ENCODE measurements at places on chromosomes 3 and 15.

DNA sequence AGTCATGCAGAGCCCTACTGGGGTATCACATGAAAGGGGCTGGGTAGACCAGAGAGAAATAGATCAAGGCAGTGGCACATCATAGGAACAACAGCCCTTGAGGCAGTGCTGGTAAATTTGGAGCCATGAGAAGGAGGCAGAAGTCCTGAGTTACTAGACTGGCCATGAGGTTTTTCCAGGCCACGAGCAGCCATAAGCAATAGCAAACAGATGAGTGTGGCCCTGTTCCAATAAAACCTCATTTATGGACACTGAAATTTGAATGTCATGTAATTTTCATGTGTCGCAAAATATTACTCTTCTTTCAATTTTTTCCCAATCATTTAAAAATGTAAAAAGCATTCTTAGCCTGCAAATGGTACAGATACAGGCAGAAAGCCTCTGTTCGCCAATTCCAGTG lies 28.1 kb upstream of the LRRN1 start:
- no peak for DNase-seq

- DNase-seq, result no peak
These were observed 10.3 kb downstream of the SPINT1 start for GRCh38 chr15:40854161-40854560.

GRCh38 chr3:152037953-152038352 lies 164.5 kb downstream of the SUCNR1 start:
- DNase-seq, result no peak

DNA sequence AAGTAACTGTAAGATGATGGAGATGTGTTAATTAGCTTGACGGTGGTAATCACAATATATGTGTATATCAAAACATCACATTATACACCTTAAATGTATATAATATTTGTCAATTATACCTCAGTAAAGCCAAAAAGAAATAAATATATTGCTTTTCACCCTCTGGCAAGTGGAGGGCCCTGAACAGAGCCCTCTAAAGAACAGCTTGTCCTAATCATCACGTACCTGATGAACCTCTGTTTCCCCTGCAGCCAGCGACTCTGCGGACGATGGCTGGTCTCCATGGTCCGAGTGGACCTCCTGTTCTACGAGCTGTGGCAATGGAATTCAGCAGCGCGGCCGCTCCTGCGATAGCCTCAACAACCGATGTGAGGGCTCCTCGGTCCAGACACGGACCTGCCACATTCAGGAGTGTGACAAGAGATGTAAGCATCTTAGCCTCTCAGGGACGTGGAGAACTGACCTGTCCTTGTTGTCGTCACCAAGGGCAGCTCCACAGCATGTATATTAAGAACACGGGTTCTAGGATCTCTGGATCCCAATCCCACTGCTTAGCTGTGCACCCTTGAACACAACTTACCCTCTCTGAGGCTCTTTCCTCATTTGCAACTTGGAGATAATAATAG lies 6.3 kb downstream of the THBS1 start:
- no peak for DNase-seq

DNA sequence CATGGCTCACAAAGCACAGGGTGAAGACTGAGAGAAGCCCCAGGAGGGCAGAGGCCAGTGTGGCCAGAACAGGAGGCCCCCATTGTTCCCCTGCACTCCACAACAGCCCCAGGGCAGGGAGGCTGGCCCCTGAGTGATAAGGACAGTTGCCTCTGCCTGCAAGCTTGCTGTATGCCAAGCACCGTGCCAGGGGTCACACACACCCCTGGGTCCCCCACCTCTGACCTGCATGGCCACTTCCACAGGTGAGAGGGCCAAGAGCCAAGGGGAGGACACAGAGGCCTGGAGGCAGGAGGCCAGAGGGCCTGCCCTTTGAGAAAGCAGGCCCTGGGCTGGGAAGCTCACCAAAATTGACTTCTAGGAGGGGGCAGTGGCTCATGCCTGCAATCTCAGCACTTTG lies 23.7 kb downstream of the ATRIP start:
- no peak for DNase-seq

GRCh38 chr3:5080779-5081550 lies 41.1 kb upstream of the ARL8B start:
- no peak for DNase-seq

GRCh38 chr3:140078940-140079339 lies 144.0 kb downstream of the CLSTN2 start:
- DNase-seq, result no peak

DNA sequence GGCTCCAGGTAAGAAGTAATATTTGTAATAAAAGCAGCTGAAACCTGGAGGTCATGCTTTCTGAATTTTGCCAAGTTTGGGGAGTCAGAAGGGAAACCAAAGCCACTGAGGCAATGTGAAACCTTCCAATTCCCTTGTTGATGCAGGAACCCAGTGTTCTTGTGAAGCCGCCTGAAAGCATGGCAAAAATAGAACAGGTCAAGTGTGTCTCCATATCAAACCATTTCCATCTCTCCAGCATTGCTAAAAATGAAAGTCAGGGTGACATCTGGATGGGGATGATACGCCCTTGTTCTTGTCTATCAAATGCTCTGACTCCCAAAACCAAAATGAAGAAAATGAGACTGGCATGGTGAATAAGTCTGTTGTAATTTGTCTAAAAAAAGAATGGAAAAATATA lies 362.5 kb downstream of the VPS13C start:
- DNase-seq, result no peak

DNA sequence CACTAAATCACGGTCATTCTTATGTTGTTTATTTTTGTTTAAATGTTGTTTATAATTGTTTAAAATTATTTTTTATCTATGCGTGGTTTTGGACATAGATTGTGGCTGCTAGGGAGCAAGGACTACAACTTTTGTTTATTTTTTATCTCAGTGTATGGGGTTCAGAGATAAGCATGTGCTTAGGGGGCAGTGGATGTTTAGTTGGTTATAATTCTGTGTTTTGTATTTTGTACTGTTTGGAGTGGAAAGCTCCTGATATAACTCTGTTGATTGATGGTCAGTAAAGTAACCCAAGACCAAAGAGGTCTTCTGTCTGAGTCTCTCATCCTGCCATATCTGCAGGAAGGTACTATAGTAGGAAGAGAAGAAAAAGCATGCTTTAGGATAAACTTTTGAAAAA lies 36.5 kb upstream of the NPHP3 start:
- no peak for DNase-seq

DNA sequence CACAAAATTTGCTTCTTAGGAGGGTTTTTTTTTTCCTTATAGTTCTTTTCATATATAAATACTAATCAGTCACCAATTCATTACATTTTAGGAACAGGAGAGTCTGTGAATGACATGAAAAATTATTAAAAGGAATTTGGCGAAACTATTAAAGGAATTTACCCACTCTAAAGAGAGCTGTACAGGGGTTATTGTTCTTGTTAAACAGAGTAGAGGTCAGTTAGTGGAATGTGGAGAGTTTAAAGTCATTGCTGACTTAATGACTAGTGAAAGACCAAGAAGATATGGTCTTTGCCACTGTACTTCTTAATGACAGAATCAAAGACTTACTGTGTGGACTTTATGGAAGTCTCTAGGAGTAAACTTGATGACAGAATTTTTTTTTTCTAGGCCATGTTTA lies 333.6 kb upstream of the C2CD4B start:
- no peak for DNase-seq

GRCh38 chr3:119536757-119537156 lies 22.7 kb downstream of the CD80 start:
- DNase-seq, result no peak

- peak; percentile 81 for DNase-seq
These were observed at the start of gene IGSF11 for GRCh38 chr3:119034256-119035013. Gene IGSF11, minus strand, starts transcription at chr3:119034846. Its CDS starts 264 bp downstream, at chr3:119034582.

DNA sequence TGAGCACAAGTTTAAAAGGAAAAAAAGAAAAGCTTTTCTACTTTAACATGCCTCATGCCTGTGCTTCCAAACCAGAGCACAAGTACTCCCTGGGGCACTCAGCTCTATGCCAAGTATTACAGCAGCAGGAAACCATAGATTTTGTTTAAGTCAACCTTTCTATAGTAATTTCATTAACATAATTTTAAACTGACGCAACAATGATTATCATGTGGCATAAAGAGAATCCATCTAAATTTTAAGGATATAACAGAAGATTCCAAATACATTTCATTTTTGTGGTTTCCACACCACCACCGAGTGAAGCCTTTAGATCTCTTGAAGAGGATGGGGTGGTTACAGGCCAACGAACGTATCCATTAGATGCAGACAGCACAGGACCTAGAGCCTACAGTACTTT lies 112.1 kb downstream of the TNIK start:
- DNase-seq, result no peak

DNA sequence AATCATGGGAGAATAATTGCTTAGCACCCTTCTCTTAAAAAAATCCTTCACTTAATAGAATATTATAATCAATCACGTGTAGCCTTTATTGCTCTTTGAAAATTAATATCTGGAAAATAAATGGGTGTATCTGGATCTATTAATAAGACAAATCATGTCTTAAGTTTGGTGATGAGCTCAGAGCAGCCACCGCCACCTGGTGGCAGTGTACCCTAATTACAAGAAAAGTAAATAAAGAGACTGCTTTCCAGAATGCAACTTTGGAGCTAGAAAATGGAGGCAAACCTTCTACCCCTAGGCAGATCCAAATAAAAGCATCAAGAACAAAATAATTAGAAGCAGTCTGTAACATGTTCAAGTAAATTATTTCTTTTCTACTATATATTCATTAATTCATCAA lies 43.5 kb downstream of the EPHB1 start:
- no peak for DNase-seq

GRCh38 chr15:99438691-99439523 lies 126.9 kb upstream of the MEF2A start:
- peak; percentile 2 for DNase-seq

DNA sequence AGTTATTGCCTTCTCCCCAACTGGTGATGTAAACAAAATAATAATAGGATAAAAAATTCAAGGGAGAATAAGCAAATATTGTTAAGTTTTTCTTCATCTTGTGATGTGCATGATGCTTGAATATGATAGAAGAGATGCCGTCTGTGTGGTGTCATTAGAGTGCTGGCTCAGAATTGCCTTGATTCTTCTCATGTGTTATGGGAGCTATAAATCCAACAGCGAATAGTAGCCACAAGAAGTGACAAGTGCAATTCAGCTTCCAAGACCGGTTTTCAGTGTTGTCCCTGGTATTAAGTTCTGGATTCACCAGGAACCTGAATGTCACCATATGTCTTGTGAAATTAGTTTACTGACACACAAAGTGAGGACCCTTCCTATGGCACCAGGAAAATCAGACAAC lies 547.0 kb downstream of the NSUN3 start:
- DNase-seq, result no peak

DNA sequence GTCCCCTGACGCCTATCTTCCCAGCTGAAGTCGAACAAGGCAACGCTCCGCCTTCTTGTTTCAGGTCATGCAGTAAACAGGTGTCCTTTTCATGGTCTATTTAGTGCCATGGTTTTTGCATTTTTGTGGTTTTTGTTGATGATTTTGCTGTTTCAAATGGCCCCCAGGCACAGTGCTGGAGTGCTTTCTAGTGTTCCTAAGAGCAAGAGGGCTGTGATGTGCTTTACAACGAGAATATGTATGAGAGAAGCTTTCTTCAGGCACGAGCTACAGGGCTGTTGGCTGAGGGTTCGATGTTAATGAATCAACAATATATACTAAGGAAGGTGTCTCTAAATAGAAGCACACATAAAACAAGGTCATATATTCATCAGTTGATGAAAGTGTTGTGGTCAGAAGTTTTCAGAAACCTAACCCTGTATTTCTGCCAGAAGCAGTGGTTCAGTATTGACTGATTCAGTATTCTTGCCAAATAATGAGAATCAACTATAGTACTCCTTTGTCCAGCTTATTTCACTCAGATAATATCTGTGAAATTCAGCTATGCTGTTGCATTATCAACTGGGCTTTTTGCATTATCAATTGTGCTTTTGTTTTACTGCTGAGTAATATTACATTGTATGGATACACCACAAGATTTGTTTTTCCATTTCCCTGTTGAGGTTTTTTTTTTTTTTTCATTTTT lies 18.5 kb downstream of the LIMD1 start:
- DNase-seq, result no peak

- no peak for DNase-seq
These were observed 24.3 kb downstream of the XYLB start for GRCh38 chr3:38370861-38371260.

DNA sequence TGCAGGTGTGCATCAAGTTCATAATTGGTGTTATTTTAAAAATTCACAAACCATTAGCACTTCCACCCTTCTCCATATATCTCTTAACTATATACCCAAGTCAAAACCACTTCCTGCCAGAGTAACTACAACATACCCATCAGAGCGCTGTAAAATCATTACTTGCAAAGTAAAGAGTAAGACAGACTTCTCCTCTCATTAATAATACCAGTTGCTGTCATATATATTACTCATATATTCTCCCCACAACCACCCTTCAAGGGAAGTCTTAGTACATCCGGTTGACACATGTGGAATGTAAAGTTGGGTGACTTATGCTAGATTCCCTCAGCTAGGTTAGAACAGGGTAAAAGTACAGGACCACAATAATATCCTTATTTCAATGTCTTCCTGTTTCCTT lies 5.6 kb downstream of the TERC start:
- DNase-seq, result no peak

- no peak for DNase-seq
These were observed 14.4 kb upstream of the TM4SF4 start for GRCh38 chr3:149460117-149460516.

- no peak for DNase-seq
These were observed 174.7 kb downstream of the THSD4 start for GRCh38 chr15:71290002-71290401.

DNA sequence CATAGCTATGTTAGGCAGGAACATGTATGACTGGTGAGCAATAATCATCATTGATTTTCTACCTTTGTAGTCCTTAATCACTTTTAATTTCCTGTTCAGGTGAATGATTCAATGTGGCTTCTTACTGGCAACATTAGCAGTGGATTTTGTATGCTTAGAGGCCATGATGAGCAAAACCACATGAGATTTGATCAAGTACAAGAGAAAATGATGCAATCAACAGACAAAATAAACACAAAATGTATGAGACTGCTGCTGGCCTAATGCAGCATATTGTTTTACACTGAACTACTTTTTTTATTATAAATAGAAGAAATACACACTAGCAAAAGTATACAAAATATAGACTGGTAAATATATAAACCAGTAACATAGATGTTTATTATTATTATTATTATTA lies 47.5 kb upstream of the SI start:
- DNase-seq, result no peak

DNA sequence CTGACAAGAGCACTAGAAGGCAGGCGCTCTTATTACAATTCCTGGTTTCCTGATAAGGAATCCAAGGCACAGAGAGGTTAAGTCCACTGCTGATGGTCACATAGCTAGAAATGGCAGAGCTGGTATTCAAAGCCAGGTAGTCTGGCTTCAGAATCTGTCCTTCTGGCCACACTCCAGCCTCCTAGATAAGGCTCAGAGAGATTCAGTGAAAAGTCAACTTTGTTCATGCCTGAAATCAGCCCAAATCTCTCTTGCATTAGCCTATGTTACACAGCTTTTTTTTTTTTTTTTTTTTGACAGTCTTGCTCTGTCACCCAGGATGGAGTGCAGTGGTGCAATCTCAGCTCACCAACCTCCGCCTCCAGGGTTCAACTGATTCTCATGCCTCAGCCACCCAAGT lies 21.1 kb upstream of the CMTM8 start:
- DNase-seq, result no peak
